Progenitor cell of endocrine pancreas (in vitro differentiated cells): ENCODE measurements at places on chromosomes 16 and 17. TPM values are rescaled to one million over a fixed set of nuclear protein-coding genes. Genes with fewer than 3 reads are reported as not detected.

DNA sequence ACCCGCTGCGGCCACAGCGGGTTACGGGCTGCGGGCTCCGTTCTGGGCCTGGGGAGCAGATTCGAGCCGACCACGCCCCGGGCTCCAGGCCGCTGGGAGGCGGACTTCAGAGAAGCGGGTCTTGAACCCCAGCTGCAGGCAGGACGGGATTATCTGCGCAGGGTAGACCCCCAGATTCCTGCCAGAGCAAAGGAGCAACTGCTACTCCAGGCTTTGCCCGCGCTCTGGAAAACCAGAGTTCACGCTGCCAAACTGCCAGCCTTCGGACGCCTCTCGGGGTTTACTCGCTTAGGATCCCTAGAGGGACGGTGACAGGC lies 301 bp upstream of the ULK2 start:
- DNase-seq = no peak

DNA sequence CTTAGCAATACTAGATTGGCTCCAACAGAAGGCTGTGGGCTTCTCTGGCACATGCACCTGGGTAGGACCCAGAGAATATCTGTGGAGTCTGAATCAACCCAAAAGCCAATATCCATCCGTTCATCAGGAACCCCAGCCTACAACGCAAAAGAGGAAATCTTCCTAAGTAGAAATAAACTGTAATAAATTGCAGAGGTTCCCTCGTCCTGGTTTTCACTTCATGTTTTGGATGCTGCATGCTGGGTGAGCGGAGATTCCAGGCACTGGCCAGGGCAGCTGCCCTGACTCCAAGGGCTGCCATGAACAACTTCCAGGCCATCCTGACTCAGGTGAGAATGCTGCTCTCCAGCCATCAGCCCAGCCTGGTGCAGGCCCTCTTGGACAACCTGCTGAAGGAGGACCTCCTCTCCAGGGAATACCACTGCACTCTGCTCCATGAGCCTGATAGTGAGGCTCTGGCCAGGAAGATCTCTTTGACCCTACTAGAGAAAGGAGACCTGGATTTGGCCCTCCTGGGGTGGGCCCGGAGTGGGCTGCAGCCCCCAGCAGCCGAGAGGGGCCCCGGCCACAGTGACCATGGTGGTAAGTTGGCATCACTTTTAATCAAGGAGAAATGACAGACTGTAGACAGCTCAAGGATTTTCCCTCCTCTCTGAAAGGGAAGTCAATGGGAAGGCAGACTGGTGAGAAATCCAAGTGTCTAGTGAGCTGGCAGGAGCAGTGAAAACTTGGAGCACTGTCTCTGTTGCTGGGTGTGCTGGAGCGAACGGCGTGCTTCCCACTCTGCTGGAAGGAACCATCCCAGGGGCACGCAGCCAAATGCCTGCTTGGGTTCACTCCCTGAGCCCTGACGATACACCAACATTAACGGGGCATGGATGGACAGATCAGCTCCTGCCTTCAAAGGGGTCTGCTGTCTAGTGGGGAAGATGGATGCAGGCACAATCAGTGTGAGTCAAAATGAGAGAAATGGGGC lies 10.7 kb upstream of the CIITA start:
- DNase-seq = no peak

GRCh38 chr17:70317421-70317820 lies 148.1 kb downstream of the KCNJ2 start:
- no peak for DNase-seq

GRCh38 chr16:1963806-1964505 lies 670 bp downstream of the RPS2 start:
- no peak for DNase-seq

- DNase-seq = no peak
These were observed 128.2 kb upstream of the MED13 start for GRCh38 chr17:62193249-62193648.

GRCh38 chr16:2715966-2716885 lies 3.8 kb downstream of the PRSS27 start:
- no peak for DNase-seq

- DNase-seq = no peak
These were observed 608.0 kb upstream of the CDH8 start for GRCh38 chr16:62644030-62644812.

DNA sequence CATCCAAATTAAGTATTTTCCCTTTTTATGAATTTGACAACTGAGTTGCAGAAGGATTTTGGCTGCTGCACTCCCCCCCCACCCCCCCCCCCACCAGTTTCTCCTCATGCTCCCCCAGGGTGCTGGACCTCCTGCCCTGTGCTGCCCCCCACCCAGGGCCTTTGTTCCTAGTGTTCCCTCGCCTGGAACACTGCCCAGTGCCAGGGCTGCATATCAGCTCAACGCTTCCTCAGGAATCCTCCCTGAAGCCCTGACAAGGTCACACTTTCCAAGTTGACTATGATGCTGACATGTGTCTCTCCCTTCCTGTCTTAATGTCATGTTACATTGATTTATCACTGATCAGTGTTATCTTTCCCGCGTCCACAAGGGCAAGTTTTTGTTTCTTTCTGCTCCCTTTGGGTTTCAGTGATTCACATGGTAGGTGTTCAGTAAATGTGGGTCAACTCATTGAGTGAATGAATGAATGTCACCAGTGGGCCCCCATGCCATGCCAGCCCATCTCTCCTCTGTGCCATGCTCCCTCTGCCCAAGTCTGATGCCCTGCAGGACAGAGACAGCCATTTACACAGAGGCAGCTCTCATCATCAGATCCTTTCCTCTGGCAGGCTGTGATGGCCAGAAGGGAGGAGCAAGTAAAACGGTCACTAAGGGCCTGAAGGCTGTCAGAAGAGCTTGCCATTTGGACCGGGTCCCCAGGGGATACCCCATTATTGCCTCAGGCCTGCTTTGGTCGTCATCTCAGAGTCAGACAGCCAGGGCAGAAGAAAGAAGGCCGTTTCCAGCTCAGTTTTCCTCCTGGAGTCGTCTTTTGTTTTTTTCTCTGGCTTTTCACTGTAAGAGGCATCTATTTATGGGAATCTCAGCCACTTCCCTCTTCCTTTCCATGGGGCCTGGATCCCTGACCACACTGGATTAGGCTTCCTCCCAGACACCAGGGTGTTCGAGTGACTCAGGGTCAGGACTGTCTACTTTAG lies 386.2 kb downstream of the SNX29 start:
- no peak for DNase-seq

DNA sequence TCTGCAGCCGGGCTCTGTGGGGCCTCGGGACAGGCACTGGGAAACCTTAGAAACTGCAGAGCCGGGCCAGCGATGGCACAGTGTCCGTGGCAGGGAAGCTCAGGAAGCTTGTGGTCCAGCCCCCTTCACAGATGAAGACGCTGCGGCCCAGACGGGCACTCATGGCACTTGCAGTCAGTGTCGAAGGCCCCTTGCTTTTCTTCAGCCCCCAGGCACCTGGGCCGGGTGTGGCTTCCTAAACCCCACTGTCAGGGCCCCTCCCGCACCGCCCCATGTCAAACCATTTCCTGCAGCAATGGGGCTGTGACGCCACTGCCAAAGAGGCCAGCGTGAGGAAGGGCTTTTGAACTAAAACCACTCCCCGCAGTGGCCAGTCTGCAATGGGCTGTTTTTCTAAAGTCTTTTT lies 164.0 kb downstream of the LAT start:
- no peak for DNase-seq

DNA sequence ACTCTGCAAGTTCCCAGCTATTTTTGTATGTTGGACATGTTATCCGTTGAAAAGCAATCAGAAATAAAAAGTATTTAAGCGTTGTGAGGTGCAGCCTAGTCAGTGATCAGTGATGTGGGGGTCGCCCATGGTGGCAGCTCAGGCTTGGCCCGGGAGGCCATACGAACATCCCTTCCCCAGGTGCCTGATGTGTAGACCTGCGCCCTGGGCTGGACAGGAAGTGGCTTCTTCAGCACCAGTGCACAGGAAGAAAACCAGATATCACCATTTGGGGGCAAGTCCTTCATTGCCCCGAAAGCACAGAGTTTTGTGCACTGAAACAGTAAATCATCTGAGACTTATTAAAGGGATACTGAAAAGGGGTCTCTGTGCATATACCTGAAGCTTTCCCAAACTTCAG lies 98.9 kb downstream of the SOCS1 start:
- no peak for DNase-seq

DNA sequence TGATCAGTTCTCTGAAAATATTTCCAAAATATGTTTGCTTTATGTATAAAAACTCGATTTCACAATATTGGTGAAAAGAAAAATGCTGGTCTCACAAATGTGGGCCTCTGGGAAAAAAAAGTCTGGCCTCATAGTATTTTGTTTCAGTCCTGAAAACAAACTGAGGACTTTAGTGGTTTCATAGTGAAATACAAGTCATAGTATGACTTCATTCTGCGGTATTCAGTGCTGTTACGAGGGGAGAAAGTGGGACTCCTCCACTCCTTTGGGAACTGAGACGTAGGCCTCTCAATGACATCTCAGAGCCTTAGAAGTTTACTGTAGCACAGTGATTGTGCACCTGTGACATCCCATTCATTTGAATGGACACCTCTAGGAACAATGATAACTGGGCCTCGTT lies 56.0 kb downstream of the CYB561 start:
- no peak for DNase-seq

GRCh38 chr16:24324421-24324820 lies 68.3 kb downstream of the CACNG3 start:
- DNase-seq = no peak

GRCh38 chr16:89317101-89317671 lies 99.7 kb downstream of the ZNF778 start:
- no peak for DNase-seq

DNA sequence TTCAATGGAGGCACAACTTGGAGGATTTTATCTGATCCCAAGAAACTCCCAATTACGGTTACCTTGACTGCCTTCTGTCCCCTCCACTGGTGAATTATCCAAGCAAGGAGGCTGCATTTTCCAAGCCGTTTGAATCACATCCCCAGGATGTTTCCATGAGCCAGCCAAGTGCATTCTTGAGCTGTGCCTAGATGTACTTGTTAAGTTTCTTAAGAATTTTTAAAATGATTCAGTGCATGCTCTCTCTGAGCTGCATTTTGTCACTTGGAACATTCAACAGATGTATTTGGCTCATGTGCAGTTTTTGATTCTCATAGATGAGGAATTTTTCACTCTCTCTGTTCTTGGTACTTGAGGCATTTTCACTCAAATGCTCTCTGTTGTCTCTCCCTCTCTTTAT lies 202.6 kb upstream of the MYOCD start:
- no peak for DNase-seq

DNA sequence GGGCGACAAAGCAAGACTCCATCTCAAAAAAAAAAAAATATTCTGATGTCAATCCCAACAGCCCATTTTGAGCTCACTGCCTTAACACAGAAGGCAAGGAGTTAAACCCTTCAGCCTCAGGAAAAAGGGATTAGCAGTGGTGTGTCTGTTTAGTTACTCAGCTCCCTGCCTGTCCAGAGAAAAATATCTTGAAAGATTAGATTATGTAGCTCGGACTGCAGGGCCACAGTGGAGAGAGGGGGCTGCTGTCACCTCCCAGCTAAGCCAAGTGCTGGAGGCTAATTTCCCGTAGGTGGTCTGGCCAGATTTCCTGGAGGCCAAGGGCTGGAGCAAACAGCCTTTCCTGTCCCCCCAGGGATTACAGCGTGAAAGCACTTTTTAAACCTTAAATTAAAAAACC lies 50.3 kb downstream of the C16orf95 start:
- DNase-seq = no peak

DNA sequence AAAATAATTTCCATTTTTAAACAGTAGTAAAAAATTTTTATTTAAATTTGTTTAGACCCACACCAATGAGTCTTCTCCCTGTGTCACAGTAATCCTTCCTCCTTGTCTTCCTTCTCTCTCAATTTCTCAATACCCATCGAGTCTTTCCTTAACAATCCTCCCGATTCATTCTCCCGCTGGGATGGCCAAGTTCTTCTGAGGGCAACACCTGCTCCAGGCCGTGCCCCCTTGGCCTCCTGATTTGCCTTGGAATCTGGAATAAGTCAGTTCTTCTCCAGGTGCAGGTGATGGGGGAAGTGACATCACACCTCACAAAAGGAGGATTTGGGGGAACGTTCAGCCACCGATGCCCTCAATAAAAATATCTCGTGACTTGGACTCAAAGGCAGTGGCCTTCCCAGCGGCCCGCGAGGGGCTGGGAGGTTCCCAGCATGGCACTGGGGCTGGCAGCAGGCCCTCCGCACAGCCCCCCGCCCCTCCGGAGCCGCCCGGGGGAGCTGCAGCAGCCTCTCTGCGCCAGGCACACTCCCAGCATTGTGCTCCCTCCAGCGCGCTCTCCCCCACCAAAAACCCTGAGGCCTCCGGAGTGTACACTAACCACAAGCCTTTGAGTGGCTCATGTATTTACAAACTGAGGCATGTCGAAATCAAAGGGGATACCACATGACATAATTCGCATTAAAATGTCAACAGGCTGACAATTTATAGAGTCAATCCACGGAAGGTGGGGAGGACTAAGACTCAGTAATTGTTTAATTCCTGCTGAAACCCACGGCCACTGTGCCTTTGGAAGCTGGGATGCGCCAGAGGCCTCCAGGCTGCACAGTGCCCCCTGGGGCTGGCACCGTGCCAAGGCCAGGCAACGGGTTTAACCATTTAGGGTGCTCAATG lies 120.5 kb downstream of the ZFHX3 start:
- DNase-seq = no peak

GRCh38 chr17:80708480-80708879 lies 163.8 kb downstream of the RPTOR start:
- no peak for DNase-seq

GRCh38 chr16:87924811-87925670 lies 11.3 kb downstream of the CA5A start:
- DNase-seq = no peak

- DNase-seq = no peak
These were observed 22.6 kb downstream of the MAP3K3 start for GRCh38 chr17:63644846-63645245.

GRCh38 chr16:89741342-89742014 lies 20.1 kb downstream of the ZNF276 start:
- DNase-seq = no peak

GRCh38 chr17:9521062-9521461 lies 54.6 kb downstream of the STX8 start:
- no peak for DNase-seq

DNA sequence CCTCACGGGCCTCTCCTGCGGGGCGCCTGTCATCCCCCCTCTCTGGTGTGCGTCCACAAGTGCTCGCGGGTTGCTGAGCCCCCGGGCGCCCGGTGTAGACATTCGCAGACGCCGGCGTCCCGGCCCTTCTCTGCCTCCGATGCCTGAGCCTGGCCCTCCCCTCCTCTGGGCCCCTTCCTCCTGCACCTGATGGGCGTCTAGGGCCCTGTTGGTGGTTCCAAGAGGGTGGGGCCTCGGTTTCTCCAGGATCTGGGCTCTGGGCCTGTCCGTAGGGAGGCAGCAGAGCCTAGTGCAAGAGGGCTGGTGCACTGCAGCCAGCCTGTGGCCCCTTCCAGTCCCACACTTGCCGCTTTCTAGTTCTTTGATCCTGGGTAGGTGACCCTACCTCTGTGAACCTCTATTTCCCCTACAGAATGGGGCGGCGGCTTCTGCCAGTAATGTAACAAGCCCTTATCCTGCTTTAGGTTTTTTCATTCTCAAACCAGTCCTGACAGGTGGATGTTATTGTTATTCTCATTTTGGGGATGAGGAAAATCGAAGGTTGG lies 623 bp downstream of the E4F1 start:
- DNase-seq = no peak

CRYM gene
- 9.3 and 10.5 TPM in 2 replicates for total RNA-seq

ACSM2A gene
- total RNA-seq = not detected in 2 replicates

ATP2C2 gene
- 6.8 and 10.8 TPM in 2 replicates for total RNA-seq

FBXW10 gene
- total RNA-seq = 0.12 and 0.20 TPM in 2 replicates

CD300LB gene
- not detected in 2 replicates for total RNA-seq

RRAD gene
- total RNA-seq = 0.27 and 0.36 TPM in 2 replicates

OR4D1 gene
- not detected in 2 replicates for total RNA-seq
